SK-N-MC (cell line): ENCODE measurements at places on chromosomes 11 and 22.

- DNase-seq: peak; percentile 42
Observed at GRCh38 chr11:118488480-118489109, 38.7 kb upstream of the TTC36 start.

- no peak for DNase-seq
Observed at GRCh38 chr11:112801025-112801816, 160.0 kb upstream of the NCAM1 start.

- no peak for DNase-seq
Observed at GRCh38 chr22:42270510-42271190, at the start of gene TCF20. Gene TCF20 (minus strand): TSS chr22:42270653. CDS start chr22:42215305, 55,348 bp downstream.

DNA sequence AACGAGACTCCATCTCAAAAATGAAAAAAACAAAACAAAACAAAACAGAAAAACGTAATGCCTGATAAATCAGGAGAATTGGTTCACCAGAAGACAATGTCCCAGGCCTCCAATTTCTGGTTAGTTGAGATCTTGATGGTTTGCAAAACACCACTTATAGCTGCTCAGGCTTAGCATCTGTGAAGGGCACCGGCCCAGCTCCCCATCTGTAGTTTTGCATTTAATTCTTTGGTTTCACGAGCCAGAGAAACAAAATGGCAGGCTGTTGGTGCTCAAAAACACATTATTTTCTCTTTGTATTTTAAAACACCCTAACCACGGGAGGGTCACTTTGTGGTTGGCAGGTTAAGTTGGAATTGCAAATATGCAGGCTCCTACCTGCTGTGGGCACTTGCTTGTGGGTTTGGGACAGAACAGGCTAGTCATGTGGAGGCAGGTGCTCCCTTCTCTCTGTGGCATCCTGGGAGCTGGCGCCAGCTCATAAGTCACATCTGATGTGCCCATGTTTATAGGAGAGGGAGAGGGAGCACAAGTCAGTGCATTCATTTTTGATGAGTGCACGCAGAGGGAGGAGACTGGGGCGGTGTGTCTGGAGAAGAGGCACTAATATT lies 145.9 kb downstream of the CEP164 start:
- DNase-seq: no peak

DNA sequence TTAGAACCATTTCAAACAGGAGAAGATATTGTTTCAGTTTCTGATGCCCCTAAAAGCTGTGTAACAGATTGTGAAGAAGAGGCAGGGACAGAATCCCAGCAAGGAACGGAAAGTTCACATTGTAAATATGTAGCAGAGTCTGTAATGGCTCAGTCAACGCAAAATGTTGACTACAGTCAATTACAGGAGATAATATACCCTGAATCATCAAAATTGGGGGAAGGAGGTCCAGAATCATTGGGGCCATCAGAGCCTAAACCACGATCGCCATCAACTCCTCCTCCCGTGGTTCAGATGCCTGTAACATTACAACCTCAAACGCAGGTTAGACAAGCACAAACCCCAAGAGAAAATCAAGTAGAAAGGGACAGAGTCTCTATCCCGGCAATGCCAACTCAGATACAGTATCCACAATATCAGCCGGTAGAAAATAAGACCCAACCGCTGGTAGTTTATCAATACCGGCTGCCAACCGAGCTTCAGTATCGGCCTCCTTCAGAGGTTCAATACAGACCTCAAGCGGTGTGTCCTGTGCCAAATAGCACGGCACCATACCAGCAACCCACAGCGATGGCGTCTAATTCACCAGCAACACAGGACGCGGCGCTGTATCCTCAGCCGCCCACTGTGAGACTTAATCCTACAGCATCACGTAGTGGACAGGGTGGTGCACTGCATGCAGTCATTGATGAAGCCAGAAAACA lies 40.8 kb downstream of the IGLL1 start:
- peak; percentile 60 for DNase-seq

- no peak for DNase-seq
Observed at GRCh38 chr11:126837581-126837980, 163.0 kb downstream of the KIRREL3 start.

GRCh38 chr11:128862406-128862805 lies 4.7 kb downstream of the KCNJ1 start:
- DNase-seq: no peak

DNA sequence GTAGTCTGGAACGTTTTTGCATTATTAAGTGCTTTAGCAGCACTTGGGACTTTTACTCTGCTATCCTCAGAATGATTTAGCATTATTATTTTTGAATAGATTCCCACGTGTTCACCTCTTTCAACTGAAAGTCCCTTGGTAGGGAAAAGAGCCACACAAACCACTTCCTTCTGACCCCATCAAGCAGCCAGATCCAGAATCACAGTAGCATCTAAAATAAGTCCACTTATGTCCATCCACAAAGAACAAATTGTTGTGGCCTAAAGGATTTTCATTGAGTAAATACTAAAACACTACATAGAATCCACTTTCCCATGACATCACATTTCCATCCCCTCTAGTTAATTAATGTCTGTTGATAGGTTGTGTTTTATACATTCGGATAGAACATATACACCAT lies 381.7 kb downstream of the AASDHPPT start:
- no peak for DNase-seq

DNA sequence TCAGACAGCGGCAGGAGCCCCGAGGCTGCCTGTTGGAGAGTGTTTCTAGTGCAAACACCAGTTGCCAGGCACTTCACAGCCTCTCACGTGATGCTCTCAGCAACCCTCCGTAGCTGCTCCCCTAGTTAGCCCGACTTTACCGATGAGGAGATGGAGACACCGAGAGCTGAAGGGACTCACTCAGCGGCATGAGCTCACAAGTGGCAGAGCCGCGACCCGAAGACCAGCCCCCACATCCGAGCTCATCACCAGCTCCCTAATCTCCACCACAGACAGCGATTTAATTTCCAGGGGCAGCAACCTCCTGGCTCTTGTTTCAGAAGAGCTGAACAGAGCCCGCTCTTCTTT lies 28.7 kb upstream of the RTL6 start:
- DNase-seq: no peak

GRCh38 chr11:119758291-119758690 lies 29.3 kb upstream of the NECTIN1 start:
- DNase-seq: no peak

DNA sequence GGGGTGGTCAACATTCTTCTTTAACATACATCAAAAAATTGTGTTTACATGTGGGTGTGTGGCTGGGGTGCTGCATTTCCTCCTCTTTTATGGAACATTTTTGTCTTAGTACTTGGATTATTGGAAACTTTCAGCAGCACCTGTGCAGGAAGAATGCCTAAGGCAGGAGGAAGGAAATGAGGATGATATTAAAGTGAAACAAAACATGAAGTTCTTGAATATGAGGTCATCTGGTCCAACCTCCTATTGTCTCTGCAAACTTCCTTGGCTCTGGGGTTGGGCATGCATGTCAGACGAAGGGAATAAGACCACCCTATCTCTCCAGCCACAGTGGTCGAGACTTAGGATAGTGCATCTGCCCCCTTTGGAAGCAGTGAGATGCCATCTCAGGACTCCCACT lies 20.6 kb upstream of the OR9Q1 start:
- no peak for DNase-seq

DNA sequence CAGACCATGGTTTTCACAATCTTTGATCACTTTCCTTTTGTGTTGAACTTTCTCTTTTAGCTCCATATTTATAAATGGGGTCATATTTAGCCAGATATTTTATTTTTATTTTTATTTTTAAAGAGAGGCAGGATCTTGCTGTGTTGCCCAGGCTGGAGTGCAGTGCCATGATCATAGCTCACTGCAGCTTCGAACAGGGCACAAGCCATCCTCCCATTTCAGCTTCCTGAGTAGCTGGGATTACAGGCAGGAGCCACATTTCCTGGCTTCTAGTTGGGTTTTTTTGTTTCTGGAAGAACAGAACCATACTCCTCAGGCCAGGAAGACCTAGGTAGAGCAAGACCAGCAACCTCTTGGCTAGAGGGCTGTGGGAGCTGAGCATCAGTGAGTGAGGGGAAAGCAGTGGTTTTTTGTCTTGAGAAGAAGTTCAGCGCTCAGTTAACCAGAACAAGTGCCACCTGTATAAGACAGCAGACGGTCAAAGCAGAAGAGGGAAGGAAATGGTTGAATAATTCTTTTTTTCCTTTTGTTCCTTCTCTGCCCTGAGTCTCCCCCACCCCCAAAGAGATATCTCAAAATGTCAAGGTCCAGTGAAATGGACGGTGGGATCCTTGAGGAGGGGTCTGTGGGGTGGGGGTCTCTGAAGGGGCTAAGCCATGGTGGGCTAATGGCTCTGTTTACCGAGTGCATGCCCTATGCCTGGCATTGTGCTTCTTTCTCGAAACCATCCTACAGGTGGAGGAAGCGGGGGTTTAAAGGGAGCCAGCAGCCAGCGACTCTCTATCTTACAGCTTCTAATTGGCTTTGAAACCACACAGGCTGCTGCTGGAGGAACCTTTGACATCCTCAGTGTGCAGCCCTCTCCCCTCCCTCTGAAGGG lies 63.0 kb downstream of the PTPRJ start:
- DNase-seq: no peak

- DNase-seq: no peak
Observed at GRCh38 chr11:120208001-120208441, 2.8 kb upstream of the OAF start.

DNA sequence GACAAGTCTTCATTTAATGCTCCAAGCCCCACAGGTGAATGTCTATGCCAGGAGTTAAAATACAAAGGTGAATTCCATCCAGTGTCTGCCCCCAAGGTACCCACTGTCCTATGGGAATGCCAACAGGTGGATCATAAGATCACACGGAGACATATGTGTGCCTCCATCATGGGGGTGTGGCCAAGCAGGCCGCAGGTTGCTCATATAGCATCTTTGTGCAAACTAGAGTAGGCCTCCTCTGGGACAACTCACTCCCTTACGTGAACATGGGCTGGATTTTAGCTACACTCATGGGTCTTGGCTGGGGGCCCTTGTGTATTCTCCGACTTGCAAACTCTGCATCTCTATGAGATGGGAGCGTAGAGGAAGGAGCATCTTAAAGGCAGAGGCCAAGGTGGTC lies 6.9 kb downstream of the NCF4 start:
- no peak for DNase-seq

GRCh38 chr11:70434813-70435278 lies 36.5 kb downstream of the CTTN start:
- no peak for DNase-seq

GRCh38 chr11:70137383-70137782 lies 59.3 kb downstream of the ANO1 start:
- no peak for DNase-seq

DNA sequence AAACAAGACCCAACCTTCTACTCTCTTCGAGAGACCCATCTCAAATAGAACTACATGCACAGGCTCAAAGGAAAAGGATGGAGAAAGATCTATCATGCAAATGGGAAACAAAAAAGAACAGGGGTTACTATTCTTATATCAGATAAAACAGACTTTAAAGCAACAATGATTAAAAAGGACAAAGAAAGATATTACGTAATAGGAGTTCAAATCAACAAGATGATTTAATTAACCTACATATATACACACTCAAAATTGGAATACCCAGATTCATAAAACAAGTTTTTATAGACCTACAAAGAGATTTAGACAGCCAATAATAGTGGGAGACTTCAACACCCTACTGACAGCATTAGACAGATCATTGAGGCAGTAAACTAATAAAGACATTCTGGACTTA lies 536.6 kb upstream of the RAG2 start:
- DNase-seq: no peak

DNA sequence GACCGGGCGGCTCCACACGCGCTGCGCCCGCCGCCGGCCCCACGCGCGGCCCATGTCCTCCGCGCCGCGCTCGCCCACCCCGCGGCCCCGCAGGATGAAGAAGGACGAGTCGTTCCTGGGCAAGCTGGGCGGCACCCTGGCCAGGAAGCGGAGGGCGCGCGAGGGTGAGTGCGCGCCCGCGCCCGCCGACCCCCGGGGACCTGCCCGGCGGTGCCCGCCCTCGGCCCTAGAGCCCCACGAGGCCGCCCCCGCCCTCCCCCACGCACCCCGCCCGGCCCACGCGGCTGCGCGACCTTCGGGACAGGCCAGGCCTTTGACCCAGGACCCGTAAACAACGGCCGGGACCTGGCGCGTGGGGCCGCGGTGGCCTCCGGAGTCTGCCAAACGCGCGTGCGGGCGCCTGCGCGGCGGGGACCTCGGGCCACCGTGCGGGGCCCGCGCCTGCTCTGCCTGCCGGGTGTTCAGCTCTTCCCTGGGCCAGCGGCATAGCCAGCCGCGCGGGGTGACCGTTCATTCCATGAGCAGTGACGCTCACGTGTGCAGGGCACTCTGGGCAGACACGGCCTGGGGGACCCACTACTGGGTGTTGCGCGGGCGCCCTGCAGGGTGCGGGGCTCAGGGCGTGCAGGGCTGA lies at the start of gene PARVB:
Gene PARVB (plus strand): TSS at position 15 of the 634 bp plus-strand sequence. CDS start 38 bp downstream, at position 53.
- DNase-seq: no peak

DNA sequence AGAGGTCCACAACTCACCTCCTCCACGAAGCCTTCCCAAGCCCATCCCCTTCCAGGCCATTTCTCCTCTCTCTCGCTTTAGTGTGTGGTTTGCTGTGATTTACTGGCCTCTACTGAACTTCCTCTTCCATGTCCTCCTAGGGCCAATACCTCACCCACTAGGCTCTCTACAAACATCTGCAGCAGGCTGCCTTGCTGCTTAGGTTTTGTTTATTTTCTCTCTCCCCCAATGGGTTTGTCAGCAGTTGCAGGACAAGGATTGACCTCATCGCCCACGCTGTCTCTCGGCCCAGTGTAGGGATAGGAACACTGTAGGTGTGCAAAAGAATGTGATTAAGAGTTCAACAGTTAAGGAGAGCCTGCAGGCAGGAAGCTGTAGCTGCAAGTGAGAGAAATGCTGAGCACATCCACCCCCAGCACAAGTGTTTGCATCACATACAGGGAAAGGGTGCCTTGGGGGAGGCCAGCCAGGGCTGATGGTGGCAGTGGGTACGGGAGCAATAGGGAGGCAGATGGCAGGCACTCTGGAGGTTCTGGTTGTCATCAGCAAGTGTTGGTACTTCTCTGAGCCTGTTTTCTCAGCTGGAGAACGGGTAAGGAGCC lies 1.4 kb downstream of the PC start:
- DNase-seq: no peak

GRCh38 chr11:10072142-10072541 lies 221.9 kb downstream of the SBF2 start:
- no peak for DNase-seq

DNA sequence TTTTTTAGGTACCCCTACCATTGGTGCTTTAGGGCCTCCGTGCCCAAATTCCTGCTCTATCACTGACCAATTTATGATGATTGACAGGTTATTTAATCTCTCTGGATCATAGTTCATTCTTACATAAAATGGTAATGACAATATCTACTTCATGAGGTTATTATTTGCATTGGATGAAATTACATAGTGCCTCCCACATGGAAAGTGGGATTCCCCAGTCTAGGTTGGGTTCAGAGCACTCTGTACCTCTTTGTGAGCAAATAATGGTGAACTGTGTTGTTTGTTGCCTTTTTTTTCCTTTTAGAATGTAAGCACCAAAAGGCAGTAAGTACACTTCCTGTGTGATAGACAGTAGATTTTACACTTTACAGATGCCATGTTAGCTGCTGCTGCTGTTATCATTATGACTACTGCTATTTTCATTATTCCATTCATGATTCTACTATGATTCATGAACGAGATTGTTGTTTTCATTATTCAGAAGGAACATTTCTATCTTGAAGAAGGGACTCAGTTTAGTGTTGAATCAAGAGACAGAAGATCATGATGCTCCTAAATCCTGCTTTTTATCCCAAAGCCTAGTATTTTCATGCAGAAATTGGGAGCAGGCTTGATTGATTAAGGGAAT lies 100.8 kb downstream of the ALX4 start:
- no peak for DNase-seq

- DNase-seq: no peak
Observed at GRCh38 chr11:79170321-79170720, 270.5 kb downstream of the TENM4 start.

GRCh38 chr11:77195071-77195755 lies 67.2 kb downstream of the MYO7A start:
- DNase-seq: no peak

- no peak for DNase-seq
Observed at GRCh38 chr22:20238536-20238900, 29.6 kb downstream of the RTN4R start.
